Stimulated activated CD8-positive, alpha-beta memory T cell treated with anti-CD3 and anti-CD28 coated beads, Interleukin-4, amount 100 ng/mL, for 1 hour (primary cell): ENCODE measurements at places on chromosomes 2 and 18.

GRCh38 chr2:229865033-229865432 is 56.8 kb downstream of the TRIP12 start:
- no peak for DNase-seq

GRCh38 chr18:36440614-36441013 is 143.1 kb downstream of the FHOD3 start:
- no peak for DNase-seq

DNA sequence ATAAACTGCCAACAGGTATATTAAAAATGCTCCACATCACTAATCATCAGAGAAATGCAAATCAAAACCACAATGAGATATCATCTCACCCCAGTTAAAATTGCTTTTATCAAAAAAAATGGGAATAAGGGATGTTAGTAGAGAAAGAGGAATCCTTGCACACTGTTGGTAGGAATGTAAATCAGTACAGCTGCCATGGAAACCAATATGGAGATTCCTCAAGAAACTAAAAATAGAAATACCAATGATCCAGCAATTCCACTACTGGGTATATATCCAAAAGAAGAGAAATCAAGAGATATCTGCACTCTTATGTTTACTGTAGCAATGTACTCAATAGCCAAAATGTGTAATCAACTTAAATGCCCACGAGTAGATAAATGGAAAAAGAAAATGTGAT is 40.6 kb downstream of the ZRANB3 start:
- no peak for DNase-seq

- DNase-seq: no peak
Observed at GRCh38 chr18:46322411-46322891, 218.3 kb downstream of the HAUS1 start.

- no peak for DNase-seq
Observed at GRCh38 chr2:6068429-6068828, 376.2 kb downstream of the SOX11 start.

DNA sequence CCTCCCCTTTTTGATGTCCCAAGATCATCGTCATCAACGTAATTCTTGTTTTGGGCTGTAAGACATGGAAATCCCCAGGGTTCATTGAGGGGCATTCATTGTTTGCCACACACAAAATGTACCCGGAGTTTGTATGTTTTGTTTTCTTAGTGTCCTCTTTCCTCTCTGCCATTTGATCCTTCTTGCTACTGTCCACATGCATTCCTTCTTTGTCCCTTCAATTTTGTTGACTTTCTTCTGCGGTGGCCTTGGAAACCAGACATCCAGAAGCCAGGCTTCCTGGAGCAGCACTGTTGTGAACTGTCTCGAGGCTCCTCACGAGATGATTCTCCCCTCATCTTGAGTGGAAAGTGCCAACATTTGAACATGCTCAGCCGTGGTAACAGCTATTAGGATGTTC is 24.8 kb downstream of the IGFBP2 start:
- no peak for DNase-seq

DNA sequence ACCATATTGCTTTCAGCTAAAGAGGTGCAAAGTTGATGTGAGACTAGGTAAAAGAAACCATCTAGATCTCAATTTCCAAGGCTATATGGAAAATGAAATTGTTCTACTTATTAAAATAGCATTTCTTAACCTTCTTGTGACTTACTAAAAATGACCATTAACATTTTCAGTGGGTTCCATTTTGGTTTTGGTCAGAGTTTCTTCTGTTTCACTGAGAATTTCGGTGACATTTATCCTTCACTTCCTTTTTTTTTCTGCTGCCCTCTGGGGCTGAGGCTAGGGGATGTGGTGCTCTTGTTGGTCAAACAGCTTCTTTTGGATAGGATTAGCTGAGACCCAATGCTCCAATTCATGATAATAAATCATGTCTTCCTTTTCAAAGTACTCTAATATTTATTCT is 44.3 kb upstream of the REL start:
- DNase-seq: no peak

DNA sequence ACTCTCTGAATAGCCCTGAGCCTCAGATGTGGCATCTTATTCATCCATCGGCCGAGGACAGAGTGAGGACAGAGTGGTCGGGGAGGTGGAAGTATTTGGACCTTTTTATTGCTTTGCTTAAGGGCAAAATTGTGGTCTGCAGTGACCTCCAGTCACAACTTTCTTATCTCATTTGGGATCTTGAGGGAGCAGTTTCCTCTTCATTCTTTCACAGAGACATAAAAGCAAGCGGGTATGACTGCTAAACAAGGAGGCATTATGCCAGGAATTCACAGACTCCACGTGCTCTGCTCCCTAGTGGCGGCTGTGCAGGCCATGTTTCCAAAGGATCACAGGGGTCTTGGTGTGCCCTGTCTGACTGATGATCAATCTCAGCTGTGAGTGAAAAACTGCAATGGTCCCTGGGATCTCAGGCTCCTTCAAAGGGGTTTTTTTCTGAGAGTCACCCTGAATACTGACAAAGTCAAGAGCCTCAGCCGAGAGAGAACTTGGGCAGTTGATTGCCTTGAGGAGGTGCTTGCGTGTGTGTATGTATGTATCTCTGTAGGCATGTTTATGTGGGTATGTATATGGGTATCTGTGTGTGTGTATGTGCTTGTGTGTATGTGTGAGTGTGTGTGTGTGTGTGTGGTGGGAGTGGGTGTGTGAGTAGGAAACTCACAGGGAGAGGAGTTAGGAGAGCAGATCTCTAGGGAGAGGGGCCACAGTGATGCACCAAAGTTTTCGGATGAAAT is 47.7 kb downstream of the RAPGEF4 start:
- no peak for DNase-seq

DNA sequence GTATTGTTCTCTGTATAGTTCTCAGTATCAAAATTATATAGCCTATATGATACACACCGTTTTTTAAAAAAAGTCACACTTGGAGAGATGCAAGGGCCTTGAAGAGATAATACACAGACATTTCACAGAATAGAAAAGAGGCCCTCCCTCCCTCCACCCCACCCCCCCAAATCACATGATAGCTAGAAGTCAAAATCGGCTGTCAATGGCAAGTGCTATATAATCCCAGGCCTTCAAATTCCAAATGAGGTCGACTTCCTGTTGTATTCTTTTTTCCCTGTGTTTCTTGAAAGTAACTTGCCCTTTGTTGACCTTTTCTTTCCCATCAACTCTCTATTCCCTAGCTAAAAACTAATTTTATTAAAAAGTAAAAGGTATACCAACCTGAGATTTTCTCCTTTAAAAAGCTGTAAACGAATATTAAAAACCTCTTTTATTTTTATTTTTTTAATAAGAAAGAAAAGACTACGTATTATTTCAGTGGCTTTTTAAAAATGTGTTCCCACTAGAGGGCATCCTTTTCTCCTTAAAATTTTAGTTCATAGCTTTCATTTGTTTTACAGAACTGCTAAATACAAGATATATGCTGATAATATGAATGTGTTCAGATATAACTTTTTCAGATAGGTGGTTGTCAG is 46.6 kb downstream of the KCMF1 start:
- no peak for DNase-seq

DNA sequence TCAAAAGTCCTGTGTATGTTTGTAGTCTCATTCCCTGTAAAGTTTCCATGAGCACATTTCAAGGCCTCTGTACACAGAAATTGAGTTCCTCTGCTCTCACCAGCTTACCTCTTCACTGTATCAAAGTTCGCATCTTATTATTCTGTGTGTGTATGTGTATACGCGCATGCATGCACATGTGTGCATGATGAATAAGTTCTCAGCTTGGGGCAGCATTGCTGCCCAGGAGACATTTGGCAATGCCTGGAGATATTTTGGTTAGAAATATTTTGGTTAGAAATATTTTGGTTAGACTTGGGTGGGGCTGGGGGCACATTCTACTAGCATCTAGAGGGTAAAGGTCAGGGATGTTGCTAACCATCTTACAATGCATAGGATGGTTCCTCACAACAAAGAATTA is 23.4 kb downstream of the TCF7L1 start:
- DNase-seq: no peak

GRCh38 chr2:129396980-129397599 is 582.4 kb upstream of the RAB6C start:
- DNase-seq: no peak

DNA sequence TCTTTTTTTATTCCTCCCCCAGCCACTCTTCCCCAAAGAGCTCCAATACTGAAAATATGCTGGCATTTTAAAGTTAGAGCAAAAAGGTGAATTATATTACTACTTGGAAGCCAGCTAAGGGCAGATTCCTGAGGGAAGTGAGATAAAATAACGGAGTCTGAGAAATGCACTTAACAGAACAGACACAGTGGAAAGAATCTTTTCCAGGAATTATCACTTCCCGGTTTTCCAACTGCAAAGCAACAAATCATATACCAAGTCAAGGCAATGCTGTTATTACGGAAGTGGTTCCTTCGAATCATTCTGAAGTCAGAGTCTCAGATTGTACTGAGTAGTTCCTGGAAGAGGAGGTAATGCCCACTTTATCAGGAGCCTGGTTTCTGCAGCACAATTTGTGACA is 435.0 kb upstream of the SPRED2 start:
- DNase-seq: no peak

- no peak for DNase-seq
Observed at GRCh38 chr2:43065871-43066270, 160.5 kb downstream of the ZFP36L2 start.

GRCh38 chr18:8849696-8850095 is 144.3 kb downstream of the MTCL1 start:
- DNase-seq: no peak

GRCh38 chr18:63570721-63571120 is 16.4 kb upstream of the SERPINB13 start:
- DNase-seq: no peak

- DNase-seq: no peak
Observed at GRCh38 chr2:10035633-10036032, 7.7 kb upstream of the KLF11 start.

GRCh38 chr2:70767699-70768589 is at the start of gene ADD2:
Gene ADD2 (minus strand): TSS chr2:70768200. CDS start chr2:70706408, 61,792 bp downstream.
- no peak for DNase-seq

GRCh38 chr2:30436859-30437435 is 10.1 kb upstream of the LCLAT1 start:
- DNase-seq: no peak

GRCh38 chr2:232997749-232998665 is 15.0 kb downstream of the NGEF start:
- no peak for DNase-seq

DNA sequence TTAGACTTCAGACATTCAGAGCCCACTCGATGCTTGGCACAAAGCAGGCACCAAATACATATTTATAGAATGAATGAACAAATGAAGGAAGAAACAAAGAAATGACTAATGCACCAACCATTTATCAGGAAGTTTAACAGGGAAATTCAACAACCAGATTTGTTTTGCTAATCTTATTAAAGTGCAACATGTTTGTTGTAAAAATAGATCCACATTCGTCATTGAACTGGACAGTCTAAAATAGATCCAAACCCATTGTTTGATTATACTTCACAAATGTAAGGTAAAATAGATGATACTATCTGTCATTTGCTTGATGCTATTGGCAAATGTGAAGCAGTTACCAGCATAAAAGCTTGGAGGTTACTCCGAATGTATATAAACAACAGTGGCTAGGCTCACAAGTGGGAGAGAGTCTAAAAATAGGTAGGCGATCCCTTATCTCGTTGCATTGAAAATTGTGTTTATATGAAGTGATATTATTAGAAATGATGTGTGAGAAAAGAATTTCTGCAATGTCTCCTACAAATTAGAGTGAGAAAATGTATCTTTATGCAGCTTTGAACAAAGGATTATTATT is 246.2 kb downstream of the NEDD4L start:
- DNase-seq: no peak

DNA sequence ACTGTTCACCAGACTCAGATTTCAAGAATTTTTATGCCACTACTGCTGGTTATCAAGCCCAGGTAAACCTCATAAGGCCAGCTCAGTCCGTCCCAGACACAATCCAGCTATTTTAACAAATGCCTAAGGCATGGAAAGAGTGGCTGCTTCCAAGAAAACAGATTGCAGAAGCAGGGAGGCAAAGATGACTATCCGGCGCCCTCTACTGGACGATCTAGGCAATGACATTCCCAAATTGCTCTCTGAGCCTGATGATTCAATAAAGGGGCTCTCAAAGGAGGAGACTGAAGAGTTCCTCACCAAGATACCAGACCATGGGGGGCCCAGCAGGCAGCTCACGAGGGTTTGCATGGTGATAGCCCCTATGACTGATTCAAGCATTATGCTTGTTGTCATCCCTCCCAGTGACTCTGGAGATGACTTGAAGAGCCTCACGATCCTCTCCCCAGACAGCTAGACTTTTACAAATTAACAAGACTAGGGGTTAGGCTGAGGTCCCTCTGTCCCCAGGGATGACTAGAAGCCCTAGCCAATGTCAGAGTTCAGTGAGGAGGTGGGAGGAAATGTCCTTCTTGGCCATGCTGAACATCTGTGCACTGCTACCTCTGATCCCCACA is 25.0 kb downstream of the SERPINB8 start:
- DNase-seq: no peak

DNA sequence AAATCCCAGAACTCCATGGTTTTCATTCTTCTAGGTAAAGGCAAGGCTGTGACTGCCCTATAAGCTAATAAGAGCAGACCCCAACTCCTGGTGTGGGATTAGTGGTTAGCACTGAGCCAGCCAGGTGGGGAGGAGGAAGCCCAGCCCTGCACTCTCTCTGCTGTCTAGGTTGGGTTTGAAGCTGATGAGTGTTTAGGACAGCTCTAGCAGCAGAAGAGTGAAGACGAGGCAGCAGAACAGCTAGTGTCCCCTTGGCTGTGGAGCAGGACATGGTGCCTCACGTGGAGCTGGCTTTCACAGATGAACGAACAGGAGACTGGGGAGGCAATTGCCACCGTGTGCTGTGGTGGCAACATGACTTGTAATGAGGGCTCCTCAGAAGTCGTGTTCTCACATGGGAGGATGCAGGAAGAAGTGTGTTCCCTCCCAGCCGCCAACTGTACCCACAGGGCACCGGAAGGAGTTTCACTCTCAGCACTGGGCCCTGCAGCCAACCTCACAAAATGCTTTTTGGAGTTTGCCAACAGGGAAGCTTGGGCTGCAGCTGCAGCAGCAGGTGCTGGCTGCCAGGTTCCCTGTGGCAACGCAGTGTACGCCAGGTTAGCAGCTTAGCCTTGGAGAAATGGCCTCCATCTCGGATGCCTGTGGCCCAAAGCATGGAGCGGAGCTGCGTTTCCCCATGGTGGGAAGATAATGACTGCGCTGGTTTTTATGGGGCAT is 328.2 kb downstream of the SETBP1 start:
- DNase-seq: no peak

GRCh38 chr18:27585602-27586173 is 400.6 kb upstream of the CHST9 start:
- DNase-seq: no peak

- DNase-seq: no peak
Observed at GRCh38 chr2:156206355-156206754, 126.2 kb downstream of the NR4A2 start.

DNA sequence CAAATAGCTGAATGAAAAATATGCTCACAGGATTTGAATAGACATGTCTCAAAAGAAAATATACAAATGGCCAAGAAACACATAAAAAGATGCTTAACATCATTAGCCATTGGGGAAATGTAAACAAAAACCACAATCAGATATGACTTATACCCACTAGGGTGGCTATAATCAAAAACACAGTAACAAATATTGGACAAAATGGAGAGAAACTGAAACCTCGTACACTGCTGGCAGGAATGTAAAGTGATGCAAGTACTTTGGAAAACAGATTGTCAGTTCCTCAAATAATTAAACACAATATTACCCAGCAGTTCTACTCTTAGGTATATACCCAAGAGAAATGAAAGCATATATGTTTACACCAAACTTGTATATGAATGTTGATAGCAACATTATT is 213.0 kb downstream of the PHLPP1 start:
- DNase-seq: no peak
